SIG-M5 (cell line): ENCODE measurements at places on chromosomes 5 and 9.

DNA sequence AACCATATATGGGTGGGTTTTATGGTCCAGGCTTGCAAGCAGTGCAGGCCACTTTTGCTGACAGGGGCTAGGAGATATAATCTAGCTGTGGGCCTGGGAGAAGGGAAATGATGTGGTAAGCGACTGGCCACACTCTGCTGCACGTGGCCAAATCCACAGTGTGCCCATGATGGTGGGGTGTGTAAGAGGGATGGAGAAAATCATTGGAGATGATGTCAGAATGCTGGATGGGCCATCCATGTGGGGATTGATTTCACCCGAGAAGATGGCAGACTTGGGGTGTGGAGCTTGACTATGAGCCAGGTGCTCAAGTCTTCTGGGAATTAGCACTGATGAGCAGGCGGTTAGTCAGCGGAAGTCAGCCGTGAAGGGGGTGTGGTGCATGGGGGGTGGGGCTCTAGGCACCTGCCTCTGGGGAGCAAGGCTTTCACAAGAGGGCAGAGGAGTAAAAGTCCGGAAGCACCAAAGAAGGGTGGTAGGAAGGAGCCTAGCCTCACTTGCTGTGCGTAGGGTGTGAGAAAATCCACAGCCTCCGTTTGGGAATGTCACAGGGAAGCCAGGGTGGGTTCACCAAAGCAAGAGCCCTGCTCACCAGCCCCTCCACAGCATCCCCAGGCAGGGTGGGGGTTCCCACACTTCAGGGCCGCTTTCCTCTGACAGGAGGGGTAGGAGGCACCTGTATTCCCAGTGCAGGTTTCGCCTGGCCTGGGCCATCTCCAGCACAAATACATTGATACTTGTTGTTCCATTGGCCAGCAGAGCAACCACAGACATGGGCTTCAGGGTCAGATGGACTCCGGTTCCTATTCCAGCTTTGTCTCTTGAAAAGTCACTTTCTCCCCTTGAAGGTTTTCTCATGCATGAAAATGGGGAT, 44.5 kb upstream of the ANGPTL2 start:
- DNase-seq, result no peak

- no peak for DNase-seq
These were observed 2104.1 kb upstream of the ACO1 start for GRCh38 chr9:30280229-30280900.

DNA sequence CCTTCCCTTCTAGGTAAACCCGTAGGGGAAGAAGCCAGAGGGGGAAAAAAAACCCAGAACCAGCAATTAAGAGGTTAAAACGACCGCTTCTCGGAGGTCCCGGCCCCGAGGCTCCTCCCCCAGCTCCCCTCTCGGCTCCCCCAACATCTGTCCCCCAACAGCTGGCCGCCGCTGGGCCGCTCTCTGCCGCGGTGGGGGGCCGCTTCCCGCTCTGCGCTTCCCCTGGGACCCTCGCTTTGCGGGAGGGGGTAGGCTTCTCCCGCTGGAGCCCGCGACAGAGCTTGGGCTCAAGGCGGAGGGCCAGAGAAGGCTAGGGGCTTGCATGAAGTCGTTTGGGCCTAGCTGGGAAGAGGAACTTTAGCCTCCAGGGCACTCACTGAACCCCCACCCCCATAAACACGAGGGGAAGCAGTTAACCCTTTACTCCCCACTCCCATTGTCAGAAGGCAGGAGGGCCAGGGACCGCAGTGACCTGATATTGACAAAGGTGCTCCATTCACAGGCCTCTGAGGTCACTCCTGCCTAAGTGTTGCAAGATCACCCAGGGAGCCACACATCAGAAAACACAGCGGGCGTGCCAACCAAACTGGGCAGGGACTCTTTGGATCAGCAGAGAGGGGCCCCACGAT, 7.5 kb downstream of the LHX6 start:
- DNase-seq, result no peak

GRCh38 chr9:72734631-72735030, 213.2 kb downstream of the TMC1 start:
- peak; percentile 10 for DNase-seq

- DNase-seq, result no peak
These were observed 4.5 kb downstream of the OSTF1 start for GRCh38 chr9:75092766-75093165.

DNA sequence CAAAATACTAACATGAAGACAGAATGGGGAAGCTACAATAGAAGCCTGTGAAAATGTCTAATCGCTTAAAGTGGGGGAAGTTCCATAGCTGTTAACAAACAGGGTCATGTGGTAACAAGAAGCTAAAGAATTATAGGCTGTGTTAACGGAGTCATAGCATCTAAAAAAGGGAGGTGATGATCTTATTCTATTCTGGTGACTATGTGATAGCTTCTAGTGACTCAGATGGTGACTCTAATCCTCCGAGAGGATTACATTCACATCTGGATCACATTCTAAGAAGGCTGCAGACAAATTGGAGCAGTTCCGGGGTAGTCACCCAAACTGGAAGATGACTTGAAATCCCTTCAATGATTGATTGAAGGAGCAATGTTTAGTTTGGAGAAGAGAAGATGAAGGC, 142.1 kb downstream of the LIFR start:
- no peak for DNase-seq

DNA sequence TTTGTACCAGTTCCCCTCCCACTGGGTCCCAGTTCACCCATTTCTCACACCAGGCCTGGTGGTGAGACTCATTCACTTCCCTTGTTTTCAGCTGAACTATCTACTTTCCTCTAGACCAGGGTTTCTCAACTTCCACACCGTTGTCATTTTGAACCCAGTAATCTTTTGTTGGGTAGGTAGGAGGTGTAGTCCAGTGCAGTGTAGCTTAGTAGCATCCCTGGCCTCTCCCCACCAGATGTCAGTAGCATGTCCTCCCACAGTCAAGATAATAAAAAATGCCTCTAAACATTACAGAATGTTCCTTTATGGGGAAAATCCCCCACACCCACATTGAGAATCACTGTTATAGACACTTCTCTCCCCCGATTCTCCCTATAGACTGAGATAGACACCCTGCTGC, 299.1 kb downstream of the EPB41L4A start:
- no peak for DNase-seq

GRCh38 chr9:3433066-3433465, 92.7 kb downstream of the RFX3 start:
- DNase-seq, result no peak

DNA sequence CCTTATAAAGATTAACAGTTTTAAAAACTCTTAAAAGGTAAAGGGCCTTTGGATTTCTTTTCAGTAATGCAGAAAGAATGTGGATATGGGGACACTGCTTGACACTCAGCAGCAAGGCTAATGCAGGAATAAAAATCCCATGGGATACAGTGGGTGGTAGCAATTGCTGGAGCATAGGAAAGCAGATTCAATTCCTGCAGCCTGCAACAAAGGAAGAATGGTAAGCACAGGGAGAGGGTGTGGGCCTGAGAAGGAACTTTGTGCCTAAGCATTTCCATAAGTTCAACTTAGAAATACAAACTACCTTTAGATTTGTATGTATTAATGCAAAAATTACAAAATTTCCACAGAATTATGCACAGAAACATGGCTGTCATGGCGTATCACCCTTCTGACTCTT, 65.8 kb upstream of the CDK5RAP2 start:
- DNase-seq, result no peak

GRCh38 chr9:75017378-75017777, 10.7 kb downstream of the CARNMT1 start:
- DNase-seq, result no peak

DNA sequence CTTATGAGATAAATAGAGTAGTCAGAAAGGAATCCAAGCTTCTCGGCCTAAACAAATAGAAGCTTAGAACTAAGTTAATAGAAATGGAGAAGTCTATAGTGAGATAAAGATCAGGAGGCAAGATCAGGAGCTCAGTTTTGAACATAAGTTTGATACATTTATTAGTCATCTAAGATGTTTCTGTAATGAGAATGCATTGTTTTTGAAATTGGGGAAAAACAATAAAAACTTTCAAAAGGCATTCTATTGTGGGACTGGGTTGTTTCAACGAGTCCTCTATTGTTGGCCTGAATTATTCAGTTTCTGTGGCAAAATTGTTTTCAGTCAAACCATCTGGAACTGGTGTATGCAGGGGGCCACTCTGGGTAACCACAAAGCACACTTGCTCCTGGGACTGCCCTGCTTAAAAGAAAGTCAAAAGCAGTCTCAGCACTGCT, 181.0 kb upstream of the CLINT1 start:
- no peak for DNase-seq

GRCh38 chr5:68834491-68834981, 259.3 kb upstream of the SLC30A5 start:
- DNase-seq, result no peak
